ENCODE measurements at places on chromosomes 7 and 10. TPM values are rescaled to one million over a fixed set of nuclear protein-coding genes. Genes with fewer than 3 reads are reported as not detected.

DNA sequence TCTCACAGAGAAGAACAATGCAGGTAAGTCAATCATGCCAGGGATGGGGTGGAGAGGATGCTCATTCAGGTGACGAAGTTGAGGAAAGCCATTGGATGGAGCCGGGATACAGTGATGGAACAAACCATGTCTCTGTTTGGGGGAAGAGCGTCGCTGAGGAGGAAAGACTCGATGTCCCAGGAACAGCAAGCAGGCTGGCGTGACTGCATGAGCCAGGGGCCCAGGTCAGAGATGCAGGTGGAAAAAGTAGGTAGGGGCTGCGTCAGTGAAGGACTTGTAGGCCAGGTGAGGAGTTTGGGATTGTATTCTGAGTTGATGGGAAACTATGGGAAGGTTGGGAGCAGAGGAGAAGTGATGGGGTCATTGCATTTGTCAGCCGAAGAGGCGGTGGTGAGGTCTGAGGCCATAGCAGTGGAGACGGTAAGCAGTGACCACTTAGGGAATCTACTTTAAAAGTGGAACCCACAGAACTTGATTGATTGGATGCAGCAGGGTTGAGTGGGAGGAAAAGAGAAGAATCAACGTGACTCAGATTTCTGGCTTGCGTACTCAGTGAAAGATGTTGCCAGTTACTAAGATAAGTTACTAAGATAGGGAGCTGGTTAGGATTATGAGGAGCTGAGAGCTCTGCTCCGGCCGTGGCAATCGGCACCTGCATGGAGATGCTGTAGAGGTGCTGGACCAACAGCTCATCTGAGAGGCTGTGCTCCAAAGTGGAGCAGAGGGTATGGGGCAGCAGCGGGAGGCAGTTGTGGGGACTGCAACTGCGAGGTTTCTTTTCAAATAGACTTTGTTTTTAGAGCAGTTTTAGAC, 12.5 kb upstream of the IL2RA start:
- DNase-seq, result no peak

DNA sequence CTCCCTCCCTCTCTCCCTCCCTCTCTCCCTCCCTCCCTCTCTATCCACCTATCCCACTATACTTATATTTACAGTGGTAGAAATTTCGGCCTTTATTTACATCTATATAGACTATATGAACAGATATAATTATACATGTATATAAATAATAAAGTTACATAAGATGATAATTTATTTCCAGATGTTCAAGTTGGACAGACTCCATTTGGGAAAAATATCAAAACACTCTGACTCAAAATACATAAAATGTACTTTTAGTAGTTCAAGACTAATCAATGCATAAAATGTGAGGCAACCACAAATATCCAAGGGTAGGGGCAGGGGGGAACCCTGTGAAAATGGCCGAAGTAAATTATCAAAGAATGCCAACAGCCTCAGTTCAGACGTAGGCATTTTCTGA, 203.0 kb downstream of the FANK1 start:
- DNase-seq, result no peak

- DNase-seq, result no peak
Observed at GRCh38 chr10:113475381-113475807, 77.5 kb upstream of the HABP2 start.

GRCh38 chr10:80506836-80507487, 30.7 kb upstream of the SH2D4B start:
- no peak for DNase-seq

GRCh38 chr7:101991860-101992259, 174.4 kb downstream of the CUX1 start:
- no peak for DNase-seq

DNA sequence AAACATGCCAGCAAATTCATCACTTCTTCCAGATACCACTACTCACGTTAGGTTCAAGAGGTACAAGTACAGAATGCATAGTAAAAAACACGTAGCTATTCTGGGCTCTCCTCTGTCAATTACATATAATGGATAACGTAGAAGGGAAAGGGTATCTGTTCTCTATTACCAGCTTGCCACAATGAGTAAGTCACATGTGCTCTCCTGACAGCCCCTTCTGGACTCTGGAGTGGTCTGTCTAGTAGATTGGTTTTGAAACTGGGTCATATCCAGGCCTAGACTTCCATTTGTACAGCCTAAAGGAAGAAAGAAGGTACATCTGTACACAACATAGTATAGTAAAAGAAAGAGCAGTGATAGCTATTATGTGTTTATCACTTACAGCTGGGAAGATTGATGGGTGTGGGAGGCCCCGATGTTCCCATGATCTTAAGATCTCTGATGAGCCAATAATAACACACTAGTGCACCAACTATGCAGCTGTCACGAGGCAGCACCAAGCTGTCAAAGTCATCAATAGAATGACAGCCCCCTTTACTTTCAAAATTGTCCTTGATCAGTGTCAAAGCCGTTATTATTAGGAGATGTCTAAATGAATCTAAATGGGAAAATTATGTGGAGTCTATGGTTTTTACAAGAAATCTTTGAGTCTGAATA, 161.9 kb upstream of the AGK start:
- no peak for DNase-seq

DNA sequence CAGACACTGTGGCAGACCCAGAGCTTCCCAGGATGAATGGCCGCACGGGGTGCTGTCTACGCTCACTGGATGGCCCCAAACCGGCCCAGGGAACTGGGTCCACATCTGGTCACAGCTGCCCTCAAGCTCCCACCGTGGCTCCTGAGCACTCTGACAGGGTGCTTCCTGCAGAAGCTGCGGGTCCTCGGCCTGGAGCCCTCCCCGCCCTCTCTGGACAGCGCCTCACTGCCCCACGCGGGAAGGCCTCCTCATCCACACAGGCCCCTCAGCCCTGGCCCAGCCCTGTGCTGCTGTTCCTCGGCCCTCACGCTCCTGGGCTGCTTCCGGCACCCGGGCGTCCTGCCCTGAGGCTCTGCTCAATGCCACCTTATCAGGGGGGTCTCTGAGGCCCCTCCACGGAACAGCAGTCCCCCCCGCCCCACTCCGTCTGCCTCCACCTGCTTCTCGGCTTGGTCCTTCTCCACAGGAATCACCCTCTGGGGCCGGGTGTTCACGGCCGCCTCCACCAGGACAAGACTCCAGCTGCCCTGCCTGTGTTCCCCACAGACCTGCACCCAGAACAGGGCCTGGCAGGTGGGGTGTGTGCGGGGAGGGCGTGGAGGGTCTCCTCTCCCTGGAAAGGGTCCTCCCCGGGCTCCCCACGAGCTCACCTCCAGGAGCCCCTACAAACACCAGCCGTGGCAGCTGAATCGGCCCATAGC, 75.4 kb upstream of the PDGFA start:
- no peak for DNase-seq

DNA sequence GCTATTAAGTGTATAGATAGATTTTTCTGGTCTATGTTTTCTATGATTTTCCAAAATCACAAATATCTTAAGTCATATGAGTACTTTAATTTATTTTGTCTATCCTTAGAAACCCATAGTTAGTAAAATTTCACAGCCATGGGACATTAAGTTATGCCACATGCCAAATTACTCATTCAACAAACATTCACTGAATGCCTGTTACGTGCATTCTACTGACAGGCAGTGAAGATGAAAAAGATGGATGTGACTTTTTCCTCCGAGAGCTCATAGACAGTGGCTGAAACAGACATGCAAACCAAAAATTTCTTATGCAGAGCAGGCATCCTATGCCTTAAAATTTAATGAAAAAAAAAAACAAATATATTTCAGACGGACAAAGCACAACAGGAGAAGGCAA, 84.9 kb downstream of the CHRM2 start:
- DNase-seq, result no peak

GRCh38 chr7:98294798-98295382, 13.4 kb downstream of the BRI3 start:
- peak; percentile 80 for DNase-seq

- DNase-seq, result no peak
Observed at GRCh38 chr10:45082176-45082575, 81.5 kb downstream of the ZNF22 start.

DNA sequence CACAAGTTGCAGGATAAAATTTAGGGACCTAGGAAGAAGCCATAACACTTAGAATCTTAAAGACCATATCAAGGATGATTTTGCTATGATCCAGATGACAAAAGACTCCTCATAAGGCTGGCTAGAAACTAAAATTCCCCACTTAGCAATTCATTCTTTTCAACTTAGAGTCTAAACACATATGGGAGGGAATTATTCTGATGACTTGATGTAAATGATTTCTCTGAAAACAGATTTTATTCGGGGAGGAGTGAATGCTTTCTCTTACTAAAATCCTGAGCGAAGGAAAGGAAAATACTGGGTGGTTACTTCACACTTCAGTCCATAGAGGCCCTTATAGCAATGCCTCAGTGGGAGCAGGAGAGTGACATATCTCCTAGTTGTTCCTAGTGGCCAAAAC, 138.7 kb upstream of the SORCS1 start:
- DNase-seq, result no peak

GRCh38 chr7:158421361-158421760, 166.3 kb downstream of the PTPRN2 start:
- DNase-seq, result no peak

DNA sequence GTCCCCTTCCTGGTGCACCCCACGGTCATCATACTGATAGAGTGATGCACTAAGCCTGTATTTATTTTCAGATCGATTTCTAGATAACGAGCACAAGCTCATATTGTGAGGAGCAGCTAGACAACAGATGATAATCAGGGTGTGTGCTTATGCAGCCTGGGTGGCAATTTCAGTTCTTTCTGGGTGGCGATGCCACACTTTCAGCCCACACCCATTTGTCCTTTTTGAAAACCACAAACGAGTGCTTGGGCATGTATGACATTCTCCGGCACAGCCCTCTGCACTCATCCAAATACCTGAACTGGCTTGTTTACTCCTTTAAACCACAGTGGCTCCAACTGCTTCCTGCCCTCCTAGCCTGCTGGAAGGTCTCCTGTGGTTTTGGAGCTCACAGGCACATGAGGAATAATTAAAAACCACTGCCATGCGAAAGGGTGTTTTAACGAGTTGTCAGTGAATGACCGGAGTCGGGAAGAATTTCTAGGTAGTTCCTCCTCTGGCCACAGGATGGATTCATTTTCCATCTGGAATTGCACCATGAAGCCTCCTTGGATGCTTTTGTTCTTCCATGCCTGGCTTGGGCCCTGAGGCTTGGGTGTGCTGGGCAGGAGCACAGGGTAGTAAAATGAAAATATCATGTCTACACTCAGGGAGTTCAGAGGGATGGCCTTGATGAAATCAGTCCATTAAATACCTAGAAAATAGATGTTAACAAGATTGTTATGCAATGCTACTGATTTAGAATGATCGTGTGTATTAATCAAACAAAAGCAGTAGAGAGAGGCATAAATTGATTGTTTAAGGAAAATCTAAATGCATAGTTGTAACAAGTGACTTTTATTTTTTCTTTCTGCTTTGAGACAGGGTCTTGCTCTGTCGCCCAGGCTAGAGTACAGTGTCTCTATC, 52.4 kb upstream of the ITGB1 start:
- DNase-seq, result no peak

DNA sequence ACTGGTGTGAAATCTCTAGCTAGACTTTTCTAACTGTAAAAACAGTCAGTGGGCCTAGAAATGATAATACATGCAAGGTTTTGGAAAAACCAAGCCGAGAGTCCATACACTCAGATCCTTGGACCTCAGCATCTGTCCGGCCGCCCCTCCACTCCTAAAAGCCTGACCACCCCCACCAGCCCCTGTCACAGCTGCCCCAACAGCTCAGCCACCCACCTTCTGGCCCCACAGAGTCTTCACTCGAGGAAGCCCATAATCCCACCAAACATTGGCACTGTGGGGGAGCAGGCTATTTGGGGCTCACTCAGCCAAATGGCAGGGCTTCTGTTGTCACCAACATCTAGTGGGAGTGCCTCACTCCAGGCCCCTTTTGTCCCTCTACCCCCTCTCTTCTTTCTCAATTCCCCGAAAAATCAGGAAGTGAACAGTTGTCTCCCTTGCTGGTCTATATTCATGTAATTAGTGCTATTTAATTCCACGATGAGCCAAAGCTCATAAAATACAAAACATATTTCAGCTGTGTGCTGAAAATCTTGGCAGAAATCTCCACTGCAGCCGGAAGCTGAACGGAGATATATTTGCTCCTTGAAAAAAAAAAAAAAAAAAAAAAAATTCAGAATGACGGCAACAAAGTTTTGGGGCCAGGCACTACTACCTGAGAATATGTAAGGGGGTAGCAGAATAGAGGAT, 55.5 kb downstream of the PLXNA4 start:
- DNase-seq, result no peak

DNA sequence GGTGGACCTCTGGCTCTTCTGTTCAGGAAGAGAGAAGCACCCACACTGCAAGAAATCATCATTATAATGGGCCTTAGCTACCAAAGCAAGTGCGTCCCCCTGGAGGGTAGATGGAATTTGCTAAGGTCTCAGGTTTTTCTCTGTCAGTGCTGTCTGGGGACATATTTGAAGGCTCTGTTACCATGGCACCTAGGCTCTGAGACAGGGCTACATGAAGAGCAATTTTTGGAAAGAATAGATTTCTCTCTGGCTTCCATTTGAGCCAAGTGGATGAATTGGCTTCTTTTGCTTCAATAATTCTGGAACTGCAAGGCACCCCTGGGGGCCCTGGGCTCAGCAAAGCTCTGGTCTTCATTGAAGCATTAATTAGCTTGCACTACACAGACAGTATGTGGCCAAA, 349.1 kb upstream of the GALNT17 start:
- DNase-seq, result no peak

DNA sequence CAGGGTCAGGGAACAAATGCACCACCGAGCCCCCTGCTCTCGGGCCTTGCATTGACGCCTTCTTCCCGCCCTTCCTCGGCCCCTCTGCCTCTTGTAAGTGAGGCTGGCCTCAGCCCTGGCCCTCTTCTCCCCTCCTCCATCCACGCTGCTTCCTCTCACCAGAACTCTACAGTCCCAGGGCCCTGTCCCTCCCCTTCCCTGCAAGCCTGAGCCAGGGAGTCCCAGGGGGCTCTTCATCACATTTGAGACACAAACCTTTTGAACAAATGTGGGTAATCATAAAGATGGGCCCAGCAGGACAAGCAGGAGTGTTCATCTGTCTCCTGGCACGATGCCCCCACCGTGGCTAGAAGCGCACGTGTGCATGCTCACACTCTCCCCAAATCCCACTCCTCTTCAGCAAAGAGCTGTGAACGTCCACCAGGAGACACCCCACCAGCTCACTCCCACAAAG, 57.7 kb downstream of the SLIT1 start:
- no peak for DNase-seq

Gene FBXO24
- 0.48 TPM for total RNA-seq

Gene GCK
- total RNA-seq, result 0.17 TPM

Gene CLDN4
- 450 TPM for total RNA-seq

Gene CTAGE8
- 13.8 TPM for total RNA-seq

Gene HSPA12A
- total RNA-seq, result 20.6 TPM

Gene CASD1
- 44.0 TPM for total RNA-seq
